ENCODE measurements at places on chromosomes 1 and 21. TPM values are rescaled to one million over a fixed set of nuclear protein-coding genes. Genes with fewer than 3 reads are reported as not detected.

The SPRR2D gene
- not detected for total RNA-seq

The GPR161 gene
- total RNA-seq, result 8.9 TPM

The SPRR2E gene
- total RNA-seq, result not detected

The SH2D2A gene
- total RNA-seq, result 2.1 TPM

The PGLYRP3 gene
- total RNA-seq, result not detected

The OR2L3 gene
- not detected for total RNA-seq

The AGBL4 gene
- not detected for total RNA-seq

The MYOG gene
- total RNA-seq, result 22.8 TPM

Data from epithelial cell of alveolus of lung (primary cell).